ENCODE measurements at places on chromosomes 5 and 9. TPM values are rescaled to one million over a fixed set of nuclear protein-coding genes. Genes with fewer than 3 reads are reported as not detected.

The RELL2 gene
- 5.5 TPM for total RNA-seq

The RETREG1 gene
- total RNA-seq, result 20.6 TPM

The PIP5KL1 gene
- 11.5 TPM for total RNA-seq

The GRIN3A gene
- total RNA-seq, result 0.24 TPM

The ZFP62 gene
- total RNA-seq, result 28.3 TPM

The PRUNE2 gene
- total RNA-seq, result 13.6 TPM

The SPATA31C1 gene
- total RNA-seq, result not detected

The NFIL3 gene
- 25.7 TPM for total RNA-seq

The ORM2 gene
- total RNA-seq, result 3.1 TPM

The CCDC171 gene
- 2.9 TPM for total RNA-seq

The HAPLN1 gene
- 0.21 TPM for total RNA-seq

The COL23A1 gene
- total RNA-seq, result 1.2 TPM

The IGIP gene
- total RNA-seq, result 17.7 TPM

The LPAR1 gene
- total RNA-seq, result 23.2 TPM

The TIMD4 gene
- not detected for total RNA-seq

DNA sequence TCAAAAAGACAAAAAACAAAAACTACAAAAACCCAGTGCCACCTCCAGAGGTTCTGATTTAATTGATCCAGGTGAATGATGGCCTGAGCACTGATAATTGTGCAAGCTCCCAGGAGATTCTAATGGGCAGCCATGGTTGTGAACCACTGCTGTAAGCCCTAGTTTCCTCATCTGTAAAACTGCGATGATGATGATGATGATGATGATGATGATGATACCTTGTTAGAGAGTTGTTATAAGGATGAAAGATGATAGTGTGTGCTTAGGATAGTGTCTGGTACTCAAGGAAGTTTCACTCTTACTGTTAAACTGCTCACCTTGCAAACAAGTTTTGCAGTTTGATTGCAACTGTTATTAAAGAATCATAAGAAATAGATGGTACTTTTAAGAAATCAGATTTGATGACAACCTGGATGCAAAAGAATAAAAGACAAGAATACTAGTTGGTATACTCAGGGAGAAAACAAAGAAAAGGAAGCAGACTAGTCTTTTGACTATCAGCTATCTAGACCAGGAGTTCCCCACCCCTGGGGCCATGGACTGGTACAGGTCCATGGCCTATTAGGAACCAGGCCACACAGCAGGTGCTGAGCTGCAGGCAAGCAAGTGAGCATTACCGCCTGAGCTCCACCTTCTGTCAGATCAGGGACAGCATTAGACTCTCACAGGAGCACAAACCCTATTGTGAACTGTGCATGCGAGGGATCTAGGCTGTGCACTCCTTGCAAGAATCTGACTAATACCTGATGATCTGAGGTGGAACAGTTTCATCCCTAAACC lies 98.0 kb downstream of the OR2K2 start:
- no peak for DNase-seq

DNA sequence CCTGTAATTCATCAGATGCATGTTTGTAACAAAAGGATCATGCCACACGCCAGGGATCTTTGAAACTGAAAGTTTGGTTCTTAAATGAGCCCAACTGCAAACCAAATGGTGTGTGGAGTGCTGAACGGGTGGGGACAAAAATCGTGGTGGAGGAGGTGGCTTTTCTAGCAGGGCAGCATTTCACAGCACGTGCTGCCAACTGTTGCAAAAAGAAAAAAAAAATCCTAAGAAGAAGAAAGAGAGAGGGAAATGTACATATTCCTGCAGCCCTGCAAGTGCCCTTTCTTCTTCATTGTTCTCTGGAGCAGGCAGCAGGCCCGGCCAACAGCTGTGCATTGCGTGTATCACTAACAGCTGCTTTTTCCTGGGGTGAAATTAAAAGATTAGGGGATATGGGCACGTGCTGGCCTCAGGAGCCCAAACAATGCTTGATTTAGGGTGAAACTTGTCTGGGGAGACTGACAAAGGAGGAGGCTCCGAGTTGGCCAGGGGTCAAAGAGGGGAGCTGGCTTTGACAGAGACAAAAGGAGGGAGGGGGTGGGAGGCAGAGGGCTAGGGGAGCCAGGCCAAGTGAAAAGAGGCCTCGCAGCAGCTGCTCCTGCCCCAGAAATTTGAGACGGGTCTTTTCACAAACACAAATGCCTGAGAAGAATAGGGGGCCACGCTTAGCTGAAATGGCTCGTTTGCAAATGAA lies 73.0 kb downstream of the GADD45G start:
- DNase-seq, result no peak

DNA sequence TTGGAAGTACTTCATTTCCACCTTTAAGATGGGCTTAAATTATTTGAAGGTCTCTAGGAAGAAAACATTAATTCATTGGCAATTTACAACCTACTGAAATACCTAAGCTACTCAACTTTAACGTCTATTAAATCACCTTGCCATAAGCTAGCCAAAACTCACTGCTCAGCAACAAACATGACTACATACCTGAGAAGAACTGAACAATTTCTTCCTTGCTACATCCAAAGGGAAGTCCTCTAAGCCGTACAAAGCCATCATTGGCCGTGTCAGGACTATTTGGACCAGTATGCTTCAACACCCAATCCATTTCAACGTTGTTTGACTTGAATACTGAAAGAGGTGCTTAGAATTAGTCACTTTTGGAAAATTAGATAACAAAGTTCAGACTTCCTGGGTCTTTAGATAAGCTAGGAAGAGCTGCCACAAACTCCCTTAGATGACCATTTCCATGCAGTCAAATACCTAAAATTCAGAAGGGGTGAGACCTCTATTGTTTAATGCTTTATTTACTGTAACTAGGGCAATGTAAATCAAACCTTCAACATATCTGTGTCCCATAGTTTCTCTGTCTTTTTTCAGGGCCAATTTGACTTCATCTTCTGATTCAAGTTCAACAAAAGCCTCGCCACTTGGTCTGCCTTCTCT lies 2.6 kb downstream of the HNRNPH1 start:
- no peak for DNase-seq

- no peak for DNase-seq
Observed at GRCh38 chr9:134773842-134774241, 106.8 kb upstream of the FCN2 start.

GRCh38 chr5:178372142-178372571 lies 139.6 kb upstream of the PHYKPL start:
- no peak for DNase-seq

- DNase-seq, result no peak
Observed at GRCh38 chr9:71692337-71692736, 76.0 kb downstream of the CEMIP2 start.

GRCh38 chr5:131206061-131206460 lies 35.3 kb downstream of the LYRM7 start:
- no peak for DNase-seq

DNA sequence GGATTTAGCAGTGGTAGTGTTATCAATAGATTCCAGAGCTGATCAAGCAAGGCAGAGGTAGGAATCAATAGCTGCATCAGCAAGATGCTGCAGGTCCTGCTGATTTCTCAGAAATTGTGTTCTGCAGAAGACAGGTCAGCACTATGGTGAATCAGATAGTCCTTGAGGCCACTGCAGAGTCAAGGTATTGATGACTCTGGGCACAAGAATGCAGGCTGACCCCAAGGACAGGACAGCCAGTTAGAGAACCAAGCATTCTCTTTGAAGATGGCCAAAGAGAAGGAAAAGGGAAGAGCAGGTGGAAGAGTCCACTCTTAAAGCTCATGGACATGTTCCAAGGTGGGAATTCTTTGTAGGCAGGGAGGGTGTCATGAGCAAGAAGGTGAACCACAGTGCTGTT lies 28.0 kb downstream of the PRUNE2 start:
- no peak for DNase-seq

GRCh38 chr5:160152901-160153300 lies 33.7 kb upstream of the PWWP2A start:
- DNase-seq, result no peak

DNA sequence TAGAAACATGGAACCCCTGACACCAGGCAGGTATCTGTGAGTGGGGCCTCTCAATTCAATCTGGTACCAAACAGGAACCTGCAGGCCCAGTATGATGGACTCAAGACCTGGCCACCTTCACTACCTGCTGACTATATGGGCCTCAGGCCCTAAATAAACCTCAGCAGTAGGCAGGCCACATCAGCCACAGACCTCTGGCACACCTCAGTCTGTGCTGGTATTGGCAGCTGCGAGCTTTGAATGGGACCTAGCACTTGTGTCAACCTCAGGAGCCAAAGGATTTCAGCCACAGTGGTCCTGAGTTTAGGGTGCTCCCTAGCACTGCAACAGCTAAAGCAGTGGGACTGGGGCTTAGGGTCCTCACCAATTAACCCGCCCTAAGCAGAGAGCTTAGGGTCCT lies 325.5 kb downstream of the ZNF608 start:
- DNase-seq, result no peak

DNA sequence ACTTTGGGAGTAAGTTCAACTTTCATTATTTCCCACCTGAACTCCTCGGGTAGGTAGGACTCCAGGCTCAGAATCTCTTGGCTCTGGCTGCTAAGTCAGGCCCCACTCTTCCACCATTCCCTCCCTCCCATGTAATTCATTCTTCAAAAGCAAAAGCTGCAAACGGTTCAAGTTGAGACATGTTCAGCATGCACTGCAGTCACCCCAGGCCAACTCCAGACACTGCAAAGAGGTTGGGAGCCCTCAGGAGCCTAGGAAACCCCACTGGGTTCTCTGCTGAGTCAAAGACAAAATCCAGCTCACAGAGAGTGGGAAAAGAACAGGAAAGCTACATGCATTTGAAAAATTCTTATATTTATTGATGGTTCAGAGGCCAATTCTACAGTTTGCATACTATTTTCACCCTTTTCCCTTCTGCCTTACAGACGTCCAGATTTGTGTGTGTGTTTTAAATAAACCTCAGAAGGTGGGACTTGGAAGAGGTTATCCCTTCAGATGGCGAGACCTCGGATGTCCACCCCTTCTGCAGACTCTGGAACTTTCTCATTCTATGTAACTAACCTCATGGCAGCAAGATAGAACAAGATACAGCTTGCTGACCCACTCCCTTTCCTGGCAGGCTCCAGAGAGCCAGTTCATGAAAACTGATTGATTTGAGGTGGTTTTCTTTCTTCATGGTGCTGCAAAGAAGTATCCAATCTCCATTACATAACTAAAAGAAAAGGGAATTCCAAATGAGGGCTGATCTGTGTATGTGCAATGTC lies 65.7 kb upstream of the EQTN start:
- DNase-seq, result no peak

DNA sequence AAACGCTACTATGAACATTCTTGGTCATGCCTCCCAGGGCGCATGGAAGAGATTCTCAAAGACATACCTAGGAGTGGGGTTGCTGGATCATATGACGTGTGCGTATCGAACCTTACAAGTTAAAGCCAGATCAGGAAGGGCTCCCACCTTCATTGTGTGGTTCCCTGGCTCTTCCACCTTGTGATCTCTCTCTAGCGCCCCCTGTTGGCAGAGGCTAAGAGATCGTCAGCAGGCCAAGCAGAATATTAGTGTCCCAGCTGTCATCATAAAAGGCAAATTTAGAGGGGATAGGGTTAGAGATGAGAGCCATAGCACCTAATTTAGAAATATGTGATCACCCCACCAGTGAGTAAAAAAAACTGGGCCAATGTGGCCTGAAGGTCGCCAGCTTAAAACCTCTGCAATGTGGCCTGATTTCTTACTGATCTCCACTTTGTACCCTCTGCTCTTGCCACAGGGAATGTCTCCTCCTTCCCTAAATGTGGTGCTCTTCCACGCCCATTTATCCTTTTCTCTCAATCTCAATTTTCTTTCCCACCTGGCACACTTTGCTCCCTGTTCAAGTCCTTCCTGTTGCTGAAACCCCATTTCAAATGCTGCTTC lies 91.7 kb upstream of the SHB start:
- DNase-seq, result peak; percentile 57

- DNase-seq, result no peak
Observed at GRCh38 chr5:17951392-17952169, 317.3 kb downstream of the TAF11L14 start.

DNA sequence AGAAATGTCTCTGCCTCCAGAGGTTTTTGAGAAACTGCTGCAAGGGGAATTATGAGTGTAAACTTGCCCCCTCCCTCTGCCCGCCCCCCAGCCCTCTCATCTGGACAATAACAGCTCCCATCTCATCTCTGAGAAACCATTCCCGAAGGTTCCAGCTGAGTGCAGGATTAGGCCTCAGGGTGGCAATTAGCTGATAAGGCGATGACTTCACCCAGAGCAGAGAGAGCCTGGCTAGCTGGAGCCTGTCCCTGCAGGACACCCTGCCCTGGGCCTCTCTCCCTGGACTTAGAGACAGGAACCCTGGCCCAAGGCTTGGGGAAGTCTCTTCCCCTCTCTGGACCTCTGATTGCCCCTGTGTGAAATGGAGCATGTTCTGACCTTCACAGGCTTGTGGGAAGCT lies 45.7 kb upstream of the HAND1 start:
- no peak for DNase-seq

DNA sequence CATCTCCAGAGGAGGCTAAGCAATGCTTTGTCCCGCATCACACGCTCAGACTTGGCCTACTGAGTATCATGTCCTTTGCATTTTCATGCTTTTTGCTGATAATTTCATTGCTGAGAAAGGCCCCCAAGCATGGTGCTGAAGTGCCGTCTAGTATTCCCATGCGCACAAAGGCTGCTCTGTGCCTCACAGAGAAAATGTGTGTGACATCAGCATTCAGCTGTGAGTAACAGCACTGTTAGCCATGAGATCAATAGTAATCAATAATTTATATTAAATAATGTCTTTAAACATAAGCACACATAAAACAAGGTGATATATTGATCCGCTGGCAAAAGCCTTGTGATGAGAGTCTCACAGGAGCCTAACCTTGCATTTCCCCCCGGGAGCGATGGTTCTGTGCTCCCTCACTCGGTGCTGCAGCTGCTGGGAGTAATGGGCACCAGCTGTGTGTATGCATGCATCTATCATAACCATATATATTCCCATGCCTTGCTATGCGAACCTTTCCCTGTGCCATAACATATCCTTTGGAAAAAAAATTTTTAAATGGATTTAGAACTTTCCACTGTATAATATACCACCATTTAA lies 50.4 kb upstream of the RNF130 start:
- DNase-seq, result no peak

GRCh38 chr5:33994845-33995244 lies 10.4 kb upstream of the SLC45A2 start:
- no peak for DNase-seq

- no peak for DNase-seq
Observed at GRCh38 chr5:142439207-142439860, 114.5 kb upstream of the SPRY4 start.

GRCh38 chr5:87116825-87117512 lies 150.7 kb upstream of the RASA1 start:
- no peak for DNase-seq

DNA sequence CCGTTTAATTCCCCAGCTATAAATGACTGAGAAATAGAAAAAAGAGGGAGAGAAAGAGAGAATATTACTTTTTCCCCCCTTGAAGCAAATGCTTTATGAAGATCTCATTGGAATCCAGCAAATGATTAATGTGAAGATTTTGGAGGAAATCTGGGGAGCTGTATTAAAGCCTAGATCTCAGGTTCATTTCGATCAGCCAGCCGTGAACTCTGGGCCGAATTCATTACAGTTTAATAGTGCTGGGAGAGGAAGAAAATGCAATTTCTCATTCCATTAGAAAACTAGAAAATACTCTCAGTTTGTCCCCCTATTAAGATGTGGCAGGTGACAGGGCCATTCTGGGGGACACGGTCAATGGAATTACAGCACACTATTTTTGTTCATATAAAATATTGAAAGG lies 4.8 kb downstream of the OTP start:
- DNase-seq, result no peak

Measured in lower lobe of right lung (tissue), 2 donors.